H1 (cell line): ENCODE measurements at places on chromosomes 7 and 10.

DNA sequence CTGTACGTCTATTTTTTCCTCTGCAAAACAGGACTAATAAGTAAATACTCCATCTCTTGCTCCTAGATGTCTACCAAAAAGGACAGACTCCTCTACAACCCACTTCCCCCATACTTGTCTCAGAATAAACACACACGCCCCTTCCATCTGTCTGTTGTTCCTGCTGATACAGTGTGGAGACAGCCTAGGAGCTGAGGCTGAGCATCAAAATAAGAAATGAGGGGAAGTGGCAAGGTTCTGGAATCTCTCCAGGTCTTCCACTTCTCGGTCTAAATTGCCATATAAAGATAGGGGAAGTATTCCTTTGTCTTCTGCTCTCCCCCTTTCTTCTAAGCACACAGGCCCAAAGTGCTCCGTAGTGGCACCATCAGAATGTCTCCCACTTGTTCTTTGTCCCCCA, 30.8 kb upstream of the VSIR start:
- no peak for DNase-seq

- DNase-seq, result no peak
These were observed 68.3 kb downstream of the PRKAG2 start for GRCh38 chr7:151808400-151809145.

DNA sequence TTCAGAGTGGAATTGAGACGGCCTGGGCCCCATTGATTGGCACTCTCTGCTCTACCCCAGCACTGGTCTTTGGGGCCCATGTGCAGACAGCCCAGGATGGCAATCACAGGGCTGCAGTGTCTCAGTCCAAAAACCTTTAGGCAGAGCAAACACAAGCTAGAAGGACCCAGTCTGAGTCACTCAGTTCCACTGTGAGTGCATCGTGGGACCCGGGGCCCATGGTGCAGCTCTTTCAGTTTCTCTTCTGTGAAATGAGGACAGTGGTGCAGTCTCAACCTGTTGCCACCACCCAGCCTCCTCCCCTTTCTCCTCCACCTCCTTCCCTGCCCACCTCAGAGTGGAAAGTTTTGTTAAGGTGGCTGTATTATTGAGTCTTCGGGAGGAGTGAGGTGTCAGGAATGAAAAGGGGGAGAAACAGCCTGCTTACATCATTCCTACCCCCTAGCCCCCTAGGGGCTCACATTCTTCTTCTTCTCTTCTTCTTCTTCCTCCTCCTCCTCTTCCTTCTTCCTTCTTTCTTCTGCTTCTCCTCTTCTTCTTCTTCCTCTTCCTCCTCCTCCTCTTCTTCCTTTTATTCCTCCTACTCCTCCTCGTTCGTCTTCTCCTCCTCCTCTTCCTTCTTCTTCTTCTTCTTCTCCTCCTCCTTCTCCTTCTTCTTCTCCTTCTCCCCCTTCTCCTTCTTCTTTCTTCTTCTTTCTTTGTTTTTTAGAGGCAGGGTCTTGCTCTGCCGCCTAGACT, 19.5 kb upstream of the CARD11 start:
- DNase-seq, result no peak

DNA sequence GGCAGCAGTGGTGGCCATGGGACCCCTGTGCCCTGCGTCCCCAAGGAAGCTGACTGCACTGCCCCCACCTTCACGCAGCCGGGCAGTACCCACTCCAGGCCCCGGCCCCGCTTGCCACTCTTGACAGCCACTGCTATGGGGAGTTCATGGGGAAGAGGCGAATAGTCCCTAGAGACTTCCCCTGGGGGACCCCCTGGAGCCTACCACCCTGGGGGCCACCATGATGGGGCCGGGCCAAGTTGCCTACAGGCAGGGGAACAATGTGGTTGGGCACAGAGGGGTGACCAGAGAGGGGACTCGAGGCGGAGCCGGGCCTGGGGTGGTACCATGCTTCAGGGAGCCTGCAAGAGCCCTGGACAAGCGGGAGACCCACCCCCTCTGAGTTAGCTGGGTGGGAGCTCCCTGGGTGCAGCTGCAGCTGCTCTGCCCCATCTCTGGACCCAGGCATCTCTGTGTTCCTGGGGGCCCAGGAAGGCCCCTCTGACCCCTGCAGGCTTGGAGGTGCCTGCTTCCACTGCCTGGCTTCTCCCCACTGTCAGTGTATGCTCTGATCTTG, 567.6 kb downstream of the GRM8 start:
- DNase-seq, result no peak

GRCh38 chr10:21870849-21871248, 132.7 kb downstream of the DNAJC1 start:
- DNase-seq, result no peak

- DNase-seq, result no peak
These were observed 245.0 kb upstream of the SORCS1 start for GRCh38 chr10:107409522-107409921.

GRCh38 chr10:103244666-103245271, 918 bp upstream of the RPEL1 start:
- DNase-seq, result peak; percentile 61

DNA sequence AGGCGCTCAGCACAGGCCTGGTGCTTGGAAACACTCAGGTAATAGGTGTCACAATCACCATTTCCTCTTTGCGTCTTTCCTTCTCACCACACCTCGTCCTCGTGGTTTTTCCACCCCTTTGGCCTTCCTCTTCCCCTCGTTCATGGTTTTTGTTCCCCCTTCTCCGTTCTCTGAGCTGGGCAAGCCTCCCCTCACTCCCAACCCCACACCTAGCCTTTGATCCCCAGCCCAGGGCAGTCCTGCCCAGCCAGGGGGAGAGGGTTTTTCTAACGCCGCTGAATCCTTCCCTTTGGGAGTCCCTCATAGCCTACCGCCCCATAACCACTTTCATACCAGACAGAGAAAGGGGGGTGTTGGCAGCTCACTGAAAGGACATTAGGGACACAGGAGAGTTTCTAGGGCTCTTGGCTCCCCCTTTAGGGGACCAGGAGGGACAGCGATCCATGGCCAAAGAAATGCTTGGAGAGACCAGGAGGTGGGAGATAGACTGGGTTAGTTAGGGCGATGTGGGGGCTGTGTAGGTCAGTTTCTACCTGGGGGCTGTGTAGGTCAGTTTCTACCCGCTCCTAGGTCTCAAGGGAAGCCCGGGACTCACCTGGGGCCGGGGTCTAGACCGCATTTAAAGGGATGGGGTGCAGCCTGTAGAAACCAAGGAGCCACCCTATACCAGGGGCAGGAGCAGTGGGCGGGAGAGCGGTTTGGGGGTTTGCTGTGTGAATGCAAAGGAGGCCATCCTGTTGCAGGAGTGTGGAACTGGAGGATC, 1.4 kb downstream of the EPHB4 start:
- peak; percentile 52 for DNase-seq

DNA sequence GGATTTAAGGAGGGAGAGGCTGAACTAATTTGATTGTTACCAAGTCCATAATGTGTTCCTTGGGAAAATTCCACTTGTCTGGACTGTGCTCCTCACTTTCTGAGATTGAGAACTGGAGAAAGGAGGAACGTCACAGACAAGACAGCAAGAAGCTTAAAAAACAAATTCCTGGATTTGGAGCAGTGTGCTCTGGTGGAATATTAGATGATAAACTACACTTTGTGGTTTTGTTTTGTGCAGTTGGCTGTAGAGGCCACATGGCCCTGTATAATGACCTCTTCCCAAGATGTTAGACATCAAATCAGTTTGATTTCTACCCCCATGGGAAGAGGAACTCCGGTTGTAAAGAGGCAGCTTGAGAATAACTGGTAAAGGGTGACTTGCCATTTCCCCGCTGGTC, 421.3 kb upstream of the GALNT17 start:
- no peak for DNase-seq

DNA sequence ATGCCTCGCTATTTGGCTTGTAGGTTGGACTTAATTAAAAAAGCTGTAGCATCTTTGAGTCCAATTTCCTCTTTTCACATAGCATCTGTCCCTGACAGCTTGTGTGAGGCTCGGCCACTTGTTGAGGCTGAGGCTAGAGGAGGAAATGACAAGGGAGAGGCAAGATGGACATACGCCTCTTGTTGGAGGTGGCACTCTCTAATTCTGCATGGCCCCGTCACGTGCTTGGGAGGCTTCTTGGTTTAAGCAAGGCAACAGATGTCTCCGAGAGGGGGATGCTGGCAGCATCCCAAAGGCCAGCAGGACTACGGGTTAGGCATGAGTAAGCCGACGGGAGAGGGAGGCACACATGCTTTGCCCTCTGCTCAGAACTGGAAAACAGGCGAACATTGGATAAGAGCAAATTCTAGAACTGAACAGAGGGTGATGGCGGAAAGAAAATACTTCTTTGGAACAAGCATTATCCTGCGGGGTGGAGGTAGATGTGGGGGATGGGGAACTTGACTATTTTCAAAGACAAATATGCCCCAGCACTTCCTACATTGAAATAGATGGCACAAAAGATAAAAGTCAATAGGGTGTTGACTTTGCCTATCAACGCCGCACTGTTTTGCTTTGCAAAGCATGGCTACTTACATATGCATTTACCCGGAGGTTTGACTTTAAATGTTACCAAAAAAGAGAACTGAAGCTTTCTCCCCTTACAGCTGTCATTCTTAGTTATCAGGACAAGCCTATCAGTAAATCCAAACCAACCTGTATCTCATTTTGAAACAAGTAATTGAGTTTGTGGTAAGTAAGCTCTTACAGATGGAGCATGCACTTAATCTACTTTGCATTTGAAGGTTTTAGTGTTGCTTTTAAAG, 94.8 kb downstream of the CHN2 start:
- DNase-seq, result no peak

- DNase-seq, result no peak
These were observed 171.2 kb downstream of the DNAJB6 start for GRCh38 chr7:157507987-157508386.

GRCh38 chr7:68433462-68434070, 1164.7 kb upstream of the AUTS2 start:
- DNase-seq, result no peak

GRCh38 chr7:101818287-101819071, 1.1 kb downstream of the CUX1 start:
- no peak for DNase-seq
